ENCODE measurements at places on chromosomes 13 and 19. TPM values are rescaled to one million over a fixed set of nuclear protein-coding genes. Genes with fewer than 3 reads are reported as not detected.

GRCh38 chr13:108929532-108930206, 300.3 kb downstream of the MYO16 start:
- ATAC-seq, result no peak

DNA sequence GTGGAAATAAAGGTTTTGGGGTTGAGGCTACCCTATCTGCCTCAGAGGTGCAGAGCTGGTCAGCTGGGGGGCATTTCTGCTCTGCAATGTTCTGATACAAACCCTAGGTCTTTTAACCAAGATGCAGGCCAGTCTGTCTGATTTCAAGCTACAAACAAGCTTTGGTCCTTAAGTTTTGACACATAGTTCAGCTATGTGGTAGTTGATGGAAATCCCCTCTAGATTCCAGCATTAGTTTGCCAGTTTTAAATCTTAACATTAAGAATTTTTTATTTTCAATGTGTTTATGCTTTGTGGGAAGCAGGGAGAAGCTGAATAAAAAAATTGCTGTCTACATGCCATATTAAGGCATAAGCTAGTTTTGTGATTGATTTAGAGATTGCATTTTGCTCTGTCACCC, 225.7 kb downstream of the LMO7 start:
- no peak for ATAC-seq

- ATAC-seq, result peak; percentile 57
Observed at GRCh38 chr13:31846961-31847752, 107.8 kb downstream of the RXFP2 start.

Gene TNNT1
- total RNA-seq, result not detected

Gene ATP8B3
- 0.27 TPM for total RNA-seq

Gene MYPOP
- 2.7 TPM for total RNA-seq

Gene ZNF835
- total RNA-seq, result 11.4 TPM

Gene LSM14A
- total RNA-seq, result 128 TPM

Gene DCT
- total RNA-seq, result 0.15 TPM

Data from gastroesophageal sphincter (tissue), 4 donors.